Left ventricle myocardium superior (tissue), 1 donor: ENCODE measurements at places on chromosomes 5 and 9. TPM values are rescaled to one million over a fixed set of nuclear protein-coding genes. Genes with fewer than 3 reads are reported as not detected.

DNA sequence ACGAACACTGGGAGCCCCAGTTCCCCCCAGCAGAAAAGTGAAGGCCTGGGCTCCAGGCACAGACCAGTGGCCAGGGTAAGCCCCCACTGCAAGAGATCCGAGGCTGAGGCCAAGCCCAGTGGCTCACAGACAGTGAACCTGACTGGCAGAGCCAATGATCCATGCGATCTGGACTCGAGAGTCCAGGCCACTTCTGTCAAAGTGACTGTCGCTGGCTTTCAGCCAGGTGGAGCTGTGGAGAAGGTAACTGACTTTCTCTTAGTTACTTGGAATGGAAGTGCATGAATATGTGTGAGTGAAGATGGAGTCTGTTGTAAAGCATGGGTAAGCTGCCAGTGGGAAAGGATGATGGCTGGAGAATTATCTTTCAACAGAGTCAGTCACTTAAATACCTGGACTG lies 99.7 kb downstream of the GOLPH3 start:
- DNase-seq = peak; percentile 55

GRCh38 chr9:92954886-92955285 lies 7.6 kb downstream of the FGD3 start:
- no peak for DNase-seq

DNA sequence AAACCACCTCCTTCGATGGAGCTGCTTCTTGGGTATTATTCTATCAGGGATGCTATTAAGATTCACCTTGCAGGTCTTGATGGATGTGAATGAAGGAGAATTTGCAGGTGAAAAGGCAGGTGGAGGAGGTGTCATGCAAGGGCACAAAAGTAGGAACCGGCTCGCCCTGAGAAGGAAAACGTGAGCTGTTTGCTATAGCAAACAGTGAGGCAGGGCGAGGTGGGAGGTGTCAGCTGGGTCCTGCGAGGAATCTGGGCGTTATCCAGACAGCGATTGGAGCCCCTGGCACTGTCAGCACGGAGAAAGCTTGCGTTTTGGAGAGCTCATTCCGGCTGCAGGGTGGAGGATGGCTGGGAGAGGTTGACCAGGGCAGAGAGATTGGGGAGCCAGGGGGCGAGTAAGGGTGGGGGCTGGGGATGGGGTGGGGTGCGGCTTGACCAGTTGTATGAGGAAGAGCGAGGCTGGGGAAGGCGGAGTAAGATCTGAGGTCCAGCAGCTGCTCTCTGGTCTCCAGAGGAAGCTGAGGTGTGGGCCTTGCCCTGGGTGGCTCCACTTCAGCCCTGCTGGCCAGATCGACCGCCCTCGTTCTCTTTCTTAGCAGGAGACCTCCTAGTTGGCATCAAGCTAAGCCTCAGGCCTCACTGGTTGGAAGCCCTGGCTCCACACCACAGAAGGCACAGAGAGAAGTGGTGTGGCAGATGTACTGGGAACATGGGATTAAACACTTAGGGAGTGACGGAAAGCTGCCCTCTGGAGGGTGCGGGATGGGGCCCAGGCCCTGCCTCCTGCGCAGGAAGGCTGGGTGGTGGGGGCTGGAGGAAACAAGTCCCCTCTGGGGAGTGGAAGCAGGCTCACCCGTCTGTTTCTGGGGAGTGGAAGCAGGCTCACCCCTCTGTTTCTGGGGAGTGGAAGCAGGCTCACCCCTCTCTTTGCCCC lies 54.7 kb upstream of the NEURL1B start:
- peak; percentile 52 for DNase-seq

GRCh38 chr5:136675769-136676168 lies 310.4 kb upstream of the TRPC7 start:
- DNase-seq = no peak

DNA sequence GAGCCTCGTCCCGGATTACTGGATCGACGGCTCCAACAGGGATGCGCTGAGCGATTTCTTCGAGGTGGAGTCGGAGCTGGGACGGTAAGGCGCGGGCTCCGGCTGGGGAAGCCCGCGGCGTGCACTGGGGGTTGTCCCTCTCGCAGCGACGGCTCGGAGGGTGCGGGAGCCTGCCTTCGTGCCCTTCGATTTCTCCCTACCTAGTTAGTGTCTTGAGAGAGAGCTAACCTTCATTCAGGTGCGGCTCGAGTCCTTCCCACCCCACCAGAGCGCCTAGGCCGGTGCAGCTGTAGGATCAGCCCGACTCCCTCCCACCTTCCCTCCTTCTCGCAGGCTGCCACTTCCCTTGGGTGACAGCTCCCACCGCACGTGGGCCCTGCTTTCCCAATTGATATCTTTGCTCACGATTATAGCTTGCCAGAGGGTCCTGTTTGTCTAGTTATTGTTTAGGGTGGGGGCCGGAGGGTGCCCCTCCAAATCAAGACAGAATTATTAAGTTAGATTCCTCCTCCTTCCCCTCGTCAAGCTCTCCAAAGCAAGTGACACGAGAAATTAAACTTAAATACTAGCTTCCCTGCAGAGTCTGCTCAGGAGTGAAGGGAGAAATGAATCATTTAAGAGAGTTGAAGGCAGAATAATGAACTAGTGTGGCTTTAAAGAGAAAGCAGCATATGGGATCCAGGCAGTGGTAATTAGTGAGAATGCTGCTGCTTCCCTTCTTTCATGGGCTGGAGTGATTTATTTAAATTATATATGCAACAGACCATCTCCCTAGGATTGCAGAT lies 569 bp downstream of the CAMK4 start:
- DNase-seq = no peak

GRCh38 chr5:65152131-65152530 lies 329.6 kb downstream of the ADAMTS6 start:
- no peak for DNase-seq

- DNase-seq = no peak
Observed at GRCh38 chr9:71793386-71794105, 25.2 kb upstream of the CEMIP2 start.

GRCh38 chr5:146921225-146921624 lies 42.7 kb upstream of the PPP2R2B start:
- DNase-seq = no peak

- DNase-seq = no peak
Observed at GRCh38 chr9:114051281-114051680, 26.8 kb downstream of the AMBP start.

GRCh38 chr5:56900395-56900794 lies 9.0 kb upstream of the SETD9 start:
- DNase-seq = no peak

DNA sequence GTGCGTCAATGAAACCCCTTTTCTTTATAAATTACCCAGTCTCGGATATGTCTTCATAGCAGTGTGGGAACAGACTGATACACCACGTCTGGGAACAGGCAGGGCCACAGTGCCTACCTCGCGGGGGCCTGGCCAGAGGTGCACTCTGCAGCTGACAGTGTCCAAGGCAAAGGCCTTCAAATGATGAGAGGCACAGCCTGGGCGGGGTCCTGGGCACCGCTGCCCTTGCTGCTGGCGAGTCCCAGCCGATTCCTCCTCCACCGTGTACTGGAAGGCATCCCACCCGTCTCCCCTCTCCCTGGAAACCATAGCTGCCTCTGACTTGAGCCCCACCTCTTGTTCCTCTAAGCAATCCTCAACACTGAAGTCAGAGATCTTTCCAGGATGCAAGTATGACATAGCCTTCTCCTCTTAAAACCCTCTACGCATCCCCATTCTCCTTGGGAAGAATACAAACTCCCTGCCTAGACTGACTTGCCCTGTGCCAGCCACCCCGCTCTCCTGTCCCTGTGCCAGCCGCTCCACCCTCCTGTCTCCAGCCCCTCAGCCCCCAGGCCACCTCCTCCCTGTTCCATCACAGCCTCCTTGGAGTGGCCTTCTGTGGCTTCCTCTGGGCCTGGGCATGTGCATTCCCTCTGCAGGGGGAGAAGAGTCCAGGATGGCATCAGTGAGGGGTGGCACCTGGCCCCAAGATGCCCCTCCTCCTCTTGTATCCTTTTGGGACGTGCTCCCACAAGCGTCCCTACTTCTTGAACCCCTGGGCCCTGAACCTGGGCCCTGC lies 8.1 kb upstream of the COL5A1 start:
- DNase-seq = no peak

LIX1 gene
- total RNA-seq = not detected

CSF1R gene
- 20.1 TPM for total RNA-seq

NOXA1 gene
- total RNA-seq = 1.9 TPM

MARCOL gene
- total RNA-seq = not detected

GMCL2 gene
- total RNA-seq = not detected

SLC27A6 gene
- total RNA-seq = 52.2 TPM

PKN3 gene
- total RNA-seq = 5.9 TPM

CARD6 gene
- 6.4 TPM for total RNA-seq
